Stimulated activated CD4-positive, alpha-beta T cell treated with anti-CD3 and anti-CD28 coated beads, Interleukin-4, amount 100 ng/mL, for 24 hours (primary cell): ENCODE measurements at places on chromosomes 7 and 10.
A peak's percentile ranks its signal among the peaks of the same experiment; 100 is the strongest.

DNA sequence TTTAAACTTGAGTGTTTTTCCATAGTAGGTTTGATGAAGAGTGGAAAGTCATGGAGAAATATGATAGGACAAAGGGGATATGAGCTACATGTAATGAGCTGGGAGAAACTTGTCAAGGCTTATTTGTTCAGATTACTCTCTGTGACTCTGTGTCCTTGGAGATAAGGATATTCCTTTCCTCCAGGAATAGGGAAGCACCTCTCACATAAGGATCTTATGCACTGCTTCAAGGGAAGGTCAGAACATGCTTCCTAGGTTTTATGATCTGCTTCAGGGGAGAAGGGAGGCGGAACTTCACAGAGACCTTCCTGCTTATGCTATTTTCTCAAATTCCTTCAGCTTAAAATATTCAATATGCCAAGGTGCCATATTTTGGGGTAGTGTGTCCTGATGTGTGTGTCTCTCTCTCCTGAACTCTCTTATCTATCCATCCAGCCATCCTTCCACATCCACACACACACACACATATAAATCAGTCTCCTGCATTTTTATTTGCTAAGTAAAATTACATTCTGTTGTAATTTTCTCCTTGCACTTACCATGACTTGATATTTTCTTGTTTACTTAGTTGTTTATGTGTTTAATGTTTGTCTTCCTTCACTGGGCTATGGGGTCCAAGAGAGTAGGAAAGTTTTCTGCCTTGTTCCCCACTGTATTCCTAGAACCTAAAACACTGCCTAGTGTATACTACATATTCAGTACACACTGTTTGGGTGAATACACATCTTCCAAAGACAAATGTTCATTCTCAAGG, 26.4 kb downstream of the ARL4A start:
- DNase-seq, result no peak

- DNase-seq, result no peak
These were observed 16.7 kb downstream of the LIPF start for GRCh38 chr10:88680958-88681357.

DNA sequence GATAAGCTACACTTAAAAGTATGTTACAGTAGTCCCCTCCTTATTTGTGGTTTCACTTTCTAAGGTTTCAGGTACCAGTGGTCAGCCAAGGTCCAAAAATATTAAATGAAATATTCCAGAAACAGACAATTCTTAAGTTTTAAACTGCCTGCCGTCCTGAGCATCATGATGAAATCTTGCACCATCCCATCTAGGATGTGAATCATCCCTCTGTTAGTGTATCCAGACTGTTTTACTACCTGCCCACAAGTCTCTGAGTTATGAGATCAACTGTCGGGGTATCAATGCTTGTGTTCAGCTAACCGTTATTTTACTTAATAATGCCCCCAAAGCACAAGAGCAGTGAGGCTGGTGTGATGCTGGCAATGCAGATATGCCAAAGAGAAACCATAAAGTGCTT, 11.4 kb downstream of the KDM7A start:
- peak; percentile 22 for DNase-seq

DNA sequence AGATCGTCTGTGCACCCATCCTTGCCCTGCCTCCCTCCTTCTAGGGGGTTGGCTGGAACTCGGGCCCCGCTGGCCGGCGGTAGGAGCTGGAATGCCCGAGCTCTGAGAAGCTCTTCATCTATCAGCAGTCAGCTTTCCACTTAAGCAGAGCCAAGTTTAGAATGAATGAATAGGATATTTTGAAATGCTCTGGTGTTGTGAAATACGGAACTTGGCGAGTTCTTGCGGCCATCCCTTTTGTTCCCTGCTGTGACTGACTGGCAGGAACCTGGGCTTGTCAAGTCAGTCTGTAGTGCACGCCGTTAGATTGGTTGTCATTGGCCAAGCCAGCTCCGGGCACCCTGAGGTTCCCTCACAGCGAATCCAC, 33.3 kb downstream of the FOXK1 start:
- no peak for DNase-seq

- DNase-seq, result peak; percentile 52
These were observed 169.3 kb downstream of the FAM107B start for GRCh38 chr10:14605231-14605925.

DNA sequence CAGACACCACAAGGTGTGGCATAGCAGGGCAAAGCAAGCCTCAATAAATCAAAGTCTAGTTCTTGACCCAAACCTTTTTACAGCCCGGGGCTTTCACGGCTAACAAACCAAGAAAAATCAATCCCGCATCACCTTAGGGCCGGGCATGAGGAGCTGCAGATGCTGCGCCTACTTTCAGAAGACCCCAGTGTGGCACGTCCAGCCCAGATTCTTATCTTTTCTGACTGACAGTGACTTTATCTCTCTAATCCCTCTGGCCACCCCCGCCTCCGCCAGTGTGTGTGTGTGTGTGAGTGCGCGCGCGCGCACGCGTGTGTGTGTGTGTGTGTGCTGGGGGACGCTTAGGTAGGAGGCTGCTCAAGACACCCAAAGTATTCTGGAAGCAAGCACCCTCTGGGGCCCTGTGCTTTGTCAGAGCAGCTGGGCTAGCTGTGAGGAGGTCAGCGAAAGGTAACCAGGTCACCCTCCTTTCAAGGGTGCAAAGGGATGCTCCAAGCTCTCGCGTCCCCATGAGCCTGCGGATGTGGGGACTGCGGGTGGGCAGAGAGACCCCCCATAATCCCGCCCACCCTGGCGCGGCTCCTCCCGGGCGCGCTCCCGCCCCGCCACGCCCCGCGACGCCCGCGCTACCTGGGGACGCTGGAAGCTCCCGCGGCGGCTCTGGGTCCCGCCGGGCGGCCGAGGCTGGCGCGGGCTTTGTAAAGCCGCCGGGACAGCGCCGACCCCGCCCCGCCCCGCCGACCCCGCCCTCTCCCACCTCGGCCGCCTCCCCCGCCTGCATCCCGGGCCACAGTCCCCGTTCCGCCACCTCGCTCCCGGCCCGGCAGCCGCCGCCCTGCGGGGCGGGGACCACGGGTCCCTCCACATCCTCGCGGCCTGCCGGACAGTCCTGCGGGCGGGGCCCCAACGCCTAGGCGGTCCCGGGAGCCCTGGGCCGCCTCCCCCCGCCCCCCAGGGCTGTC, 57.1 kb upstream of the RHOBTB1 start:
- DNase-seq, result no peak

DNA sequence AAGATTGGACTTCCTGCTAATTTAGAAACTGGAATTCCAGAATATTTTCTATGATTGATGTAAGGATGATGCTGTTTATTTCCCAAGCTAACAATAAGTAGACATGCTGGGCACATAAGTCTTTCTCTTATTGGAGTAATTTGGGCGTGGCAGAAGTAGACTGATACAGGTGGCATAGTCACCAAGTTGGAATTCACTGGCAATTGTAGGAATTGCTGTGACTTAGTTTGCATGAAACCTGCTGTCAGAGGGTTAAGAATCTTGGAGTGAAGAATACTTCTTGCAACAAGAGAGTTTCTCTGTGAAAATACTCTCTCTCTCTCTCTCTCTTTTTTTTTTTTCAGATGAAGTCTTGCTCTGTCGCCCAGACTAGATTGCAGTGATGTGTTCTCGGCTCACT, 569.7 kb downstream of the REEP3 start:
- DNase-seq, result no peak

DNA sequence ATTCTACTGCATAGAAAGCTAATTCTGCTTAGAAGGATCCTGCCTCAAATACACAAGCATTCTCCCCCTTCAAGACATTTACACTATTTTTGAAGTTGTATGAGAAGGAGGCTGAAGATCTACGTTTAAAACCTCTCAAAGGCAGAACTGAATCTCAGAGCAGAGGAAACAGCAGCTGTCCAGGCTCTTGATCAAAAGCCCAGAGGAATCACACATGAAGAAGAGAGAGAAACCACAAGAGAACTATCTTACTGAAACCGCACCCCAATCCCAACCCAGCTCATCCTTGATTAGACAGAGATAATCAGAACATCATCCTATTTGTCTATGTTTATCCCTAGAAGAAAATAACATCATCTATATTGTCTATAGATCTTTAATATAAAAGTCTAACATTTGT, 2.2 kb upstream of the DNAJC1 start:
- no peak for DNase-seq

DNA sequence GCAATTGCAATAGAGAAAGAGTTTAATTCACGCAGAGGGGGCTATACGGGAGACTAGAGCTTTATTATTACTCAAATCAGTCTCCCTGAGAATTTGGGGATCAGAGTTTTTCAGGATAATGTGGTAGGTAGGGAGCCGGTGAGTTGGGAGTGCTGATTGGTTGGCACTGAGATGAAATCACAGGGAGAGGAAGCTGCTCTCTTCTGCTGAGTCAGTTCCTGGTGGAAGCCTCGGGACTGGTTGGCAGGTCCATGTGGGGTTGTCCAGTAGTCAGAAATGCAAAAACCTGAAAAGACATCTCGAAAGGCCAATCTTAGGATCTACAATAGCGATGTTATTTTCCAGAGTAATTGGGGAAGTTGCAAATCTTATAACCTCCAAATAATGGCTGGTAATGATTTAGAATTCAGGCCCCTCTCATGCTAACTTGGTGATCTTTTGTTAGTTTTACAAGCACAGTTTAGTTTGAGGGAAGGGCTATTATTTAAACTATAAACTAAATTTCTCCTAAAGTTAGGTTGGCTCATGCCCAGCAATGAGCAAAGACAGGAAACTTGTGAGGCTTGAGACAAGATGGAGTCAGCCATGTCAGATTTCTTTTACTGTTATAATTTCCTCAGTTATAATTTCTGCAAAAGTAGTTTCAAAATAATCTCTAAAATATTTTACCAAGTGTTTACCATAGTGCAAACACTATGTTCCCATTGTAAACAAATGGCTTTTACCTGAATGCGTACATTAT, 39.4 kb upstream of the SLC25A13 start:
- no peak for DNase-seq

- no peak for DNase-seq
These were observed 150.2 kb downstream of the LCOR start for GRCh38 chr10:96982149-96982930.

- DNase-seq, result no peak
These were observed 31.3 kb downstream of the TACC2 start for GRCh38 chr10:122020226-122020625.

DNA sequence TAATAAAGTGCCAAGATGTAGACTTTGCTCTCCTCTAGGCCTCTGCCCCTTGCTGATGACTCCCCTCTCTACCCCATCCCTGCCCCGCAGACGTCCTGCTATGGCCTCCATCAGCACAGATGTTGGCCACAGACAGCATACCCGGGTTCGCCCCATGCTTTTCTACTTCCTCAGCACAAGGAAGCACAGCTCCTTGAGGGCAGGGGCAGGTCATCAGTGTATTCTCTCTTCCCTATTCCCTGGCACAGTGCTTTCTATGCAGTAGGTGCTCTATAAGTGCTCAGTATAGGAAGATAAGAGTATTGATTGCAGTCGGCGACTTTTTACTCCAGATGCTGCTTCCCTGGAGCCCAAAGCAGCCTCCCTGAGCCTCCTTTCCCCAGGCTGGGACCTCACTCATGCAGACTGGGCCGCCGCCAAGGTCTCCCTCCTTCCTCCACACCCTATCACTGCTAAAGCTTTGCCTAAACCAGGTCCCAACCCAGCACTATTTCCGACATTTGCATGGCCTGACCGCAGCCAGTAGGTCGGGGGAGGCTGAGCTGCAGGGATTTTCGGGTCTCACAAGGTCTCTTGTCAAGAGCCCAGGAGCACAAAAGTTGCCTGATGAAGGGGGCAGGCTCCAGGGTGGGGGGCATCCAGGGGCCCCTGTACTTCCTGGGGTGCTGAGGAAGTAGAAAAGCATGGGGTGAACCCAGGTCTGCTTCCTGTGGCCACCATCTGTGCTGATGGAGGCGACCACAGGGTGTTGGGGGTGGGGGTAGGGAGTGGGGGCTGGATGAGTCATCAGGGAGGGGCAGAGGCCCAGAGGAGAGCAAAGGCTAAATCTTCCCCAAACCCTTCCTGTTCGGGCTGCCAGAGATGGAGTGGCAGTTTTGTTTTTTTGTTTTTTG, 8.0 kb downstream of the CALHM3 start:
- DNase-seq, result peak; percentile 57

- DNase-seq, result peak; percentile 58
These were observed 78.7 kb downstream of the GATA3 start for GRCh38 chr10:8133146-8133545.

- peak; percentile 35 for DNase-seq
These were observed 43.5 kb downstream of the YKT6 start for GRCh38 chr7:44244282-44244681.

- DNase-seq, result peak; percentile 55
These were observed 247.4 kb downstream of the ELMO1 start for GRCh38 chr7:37201003-37201875.

DNA sequence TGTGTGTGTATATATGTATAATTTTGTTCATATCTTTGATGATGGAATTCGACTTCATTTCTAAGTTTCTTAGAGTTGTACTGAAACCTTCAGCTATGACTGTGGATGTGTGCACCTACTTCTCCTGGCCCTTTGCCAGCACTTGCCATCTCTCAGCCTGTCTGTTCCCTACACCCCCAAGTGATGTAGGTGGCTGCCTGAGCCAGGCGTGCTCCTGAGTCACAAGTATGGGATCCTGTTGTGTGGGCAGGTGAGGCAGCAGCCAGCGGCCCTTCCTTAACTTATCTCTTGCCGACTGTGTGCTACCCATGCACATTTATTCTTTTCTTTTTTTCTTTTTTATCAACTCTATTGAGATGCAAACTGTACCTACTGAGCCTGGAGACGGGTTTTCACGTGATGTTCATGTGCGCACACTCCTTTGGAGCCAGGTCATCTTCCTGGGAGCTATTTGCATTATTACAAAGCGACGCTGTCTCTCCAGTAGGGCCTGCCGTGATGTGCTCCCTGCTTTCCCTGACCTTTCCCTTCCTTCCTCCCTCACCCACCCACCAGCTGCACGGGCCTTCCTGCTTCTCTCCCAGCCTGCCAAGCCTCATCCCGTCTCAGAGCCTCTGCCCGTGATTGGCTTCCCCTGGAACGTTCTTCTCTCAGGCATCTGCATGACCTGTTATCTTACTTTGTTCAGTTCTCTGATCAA, 31.3 kb upstream of the GALNT11 start:
- DNase-seq, result peak; percentile 33

DNA sequence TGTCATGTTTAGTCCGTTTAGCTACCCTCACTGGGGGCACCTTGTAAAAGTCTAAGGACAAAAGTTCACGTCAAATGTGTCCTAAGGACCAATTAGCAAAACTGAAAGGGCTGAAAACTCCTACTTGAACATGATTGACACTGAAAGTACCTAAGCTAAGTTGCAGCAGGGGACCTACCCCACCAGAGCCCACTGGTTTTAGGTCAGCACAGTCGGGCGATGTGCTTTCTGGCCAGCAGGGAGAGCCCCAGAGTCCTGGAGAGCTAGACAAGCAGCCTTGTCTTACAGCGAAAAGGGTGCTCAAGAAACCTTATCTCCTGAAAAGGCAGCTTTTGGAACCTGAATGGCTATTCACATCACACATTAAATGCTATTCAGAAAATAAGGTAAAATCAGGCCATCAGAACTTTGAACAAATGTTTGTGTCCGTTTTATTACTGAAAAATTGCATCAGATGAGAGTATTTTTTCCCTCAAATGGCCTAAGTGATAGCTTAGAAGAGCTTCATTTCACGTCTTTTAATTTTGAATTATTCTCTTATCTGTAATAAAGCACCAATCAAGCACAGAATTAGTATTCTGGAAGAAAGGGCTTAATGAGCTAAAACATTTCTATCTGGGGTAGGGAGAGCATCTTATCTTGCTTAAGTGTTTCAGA, 52.2 kb upstream of the MKI67 start:
- peak; percentile 42 for DNase-seq

- DNase-seq, result no peak
These were observed 10.1 kb downstream of the PFKFB3 start for GRCh38 chr10:6212806-6213205.

GRCh38 chr10:104337985-104338735, at the start of gene ITPRIP:
TSS of gene ITPRIP (minus strand) at chr10:104338465. CDS start at chr10:104316051, 22,414 bp downstream.
- DNase-seq, result peak; percentile 76
